ENCODE measurements at places on chromosomes 5 and 9.

- no peak for DNase-seq
These were observed 138.8 kb upstream of the NFIL3 start for GRCh38 chr9:91562416-91562815.

GRCh38 chr5:175866377-175866907 lies 4.9 kb upstream of the CPLX2 start:
- no peak for DNase-seq

DNA sequence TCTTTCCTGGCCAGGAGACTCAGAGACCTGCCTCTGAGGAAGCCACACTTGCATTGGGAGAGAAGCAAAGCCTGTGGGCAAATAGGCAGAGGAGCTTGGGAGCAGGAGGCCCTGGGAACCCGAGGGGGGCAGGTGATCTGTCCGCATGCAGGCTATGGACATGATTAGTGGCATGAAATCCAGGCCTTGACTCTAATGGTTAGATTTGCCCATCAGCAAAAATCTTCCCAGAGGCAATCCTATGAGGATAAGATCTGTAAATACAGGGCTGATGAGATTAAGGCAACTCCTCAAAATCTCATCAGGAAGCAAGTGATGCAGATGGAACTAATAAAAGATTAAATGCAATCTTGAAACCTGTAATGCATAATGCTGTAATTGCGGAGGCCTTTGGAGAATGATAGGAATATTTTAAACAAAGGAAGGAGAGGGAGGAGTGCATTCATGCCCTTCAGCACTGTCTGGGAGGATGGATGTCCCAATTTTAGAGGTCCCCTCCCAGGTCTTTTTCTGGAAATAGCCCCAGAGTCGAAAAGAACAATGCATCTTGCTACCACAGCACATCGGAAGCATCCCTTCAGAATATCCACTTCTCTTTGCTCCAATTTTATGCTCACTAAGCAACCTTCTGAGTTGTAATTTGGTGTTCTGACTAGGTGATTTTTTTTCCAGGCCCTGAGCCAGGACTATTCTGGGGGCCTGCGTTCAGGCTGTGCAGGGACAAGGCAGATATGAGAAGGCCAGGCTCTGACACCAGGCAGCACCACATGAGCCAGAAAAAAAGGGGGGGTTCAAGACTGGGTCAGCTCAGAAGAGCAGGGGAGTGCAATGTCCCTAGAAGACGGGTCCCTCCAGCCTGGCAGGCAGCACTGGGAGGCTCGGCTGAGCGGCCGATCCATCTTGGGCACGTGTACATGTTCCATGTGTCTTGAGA lies 66.5 kb downstream of the MED10 start:
- no peak for DNase-seq

DNA sequence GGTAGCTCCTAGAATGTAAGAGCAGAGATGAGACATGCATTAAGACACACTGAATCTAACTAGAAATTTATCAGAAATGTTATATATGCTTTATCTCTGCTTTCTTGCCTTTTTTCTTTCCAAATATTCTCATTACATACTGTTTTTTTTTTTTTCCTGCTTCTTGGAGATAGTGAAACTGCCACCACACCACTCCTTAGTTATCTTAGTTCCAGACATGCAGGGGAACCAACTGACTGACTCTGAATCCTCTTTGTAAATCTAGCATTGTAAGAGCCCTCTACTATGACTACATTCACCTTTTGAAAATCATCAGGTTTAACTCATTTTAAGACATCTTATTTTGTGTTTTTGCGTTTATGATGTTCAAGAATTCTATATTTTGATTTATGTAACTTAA lies 181.3 kb upstream of the ST8SIA4 start:
- no peak for DNase-seq

DNA sequence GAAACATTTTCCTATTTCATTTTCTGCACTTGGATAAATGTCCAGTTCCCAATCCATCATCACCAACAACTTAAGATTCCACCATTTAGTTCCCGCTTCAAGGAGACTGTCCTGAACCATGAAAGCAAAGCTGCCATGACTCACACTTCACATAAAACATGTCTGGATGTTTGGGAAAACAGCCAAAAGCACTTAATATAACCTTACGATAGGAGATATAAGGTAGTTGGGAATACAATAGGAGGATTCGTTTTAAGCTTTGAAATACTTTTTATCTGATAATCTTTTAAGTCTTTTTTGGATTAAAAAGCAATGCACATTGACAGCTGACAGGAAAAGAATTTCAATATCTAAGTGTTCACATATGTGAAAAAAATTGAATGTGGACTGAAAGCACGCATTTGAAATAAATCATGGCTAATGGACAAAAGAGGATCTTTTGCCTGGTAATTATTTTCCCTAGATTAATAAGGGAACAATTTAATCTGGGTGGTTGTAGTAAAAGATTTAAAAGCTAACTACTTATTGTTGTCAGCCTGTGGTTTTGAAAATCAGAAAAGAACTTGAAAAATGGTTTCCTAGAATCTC lies 17.3 kb upstream of the TGFBI start:
- no peak for DNase-seq

GRCh38 chr9:87602933-87603643 lies 105.4 kb downstream of the DAPK1 start:
- DNase-seq, result no peak

GRCh38 chr9:85291266-85291665 lies 450.5 kb downstream of the AGTPBP1 start:
- DNase-seq, result no peak

DNA sequence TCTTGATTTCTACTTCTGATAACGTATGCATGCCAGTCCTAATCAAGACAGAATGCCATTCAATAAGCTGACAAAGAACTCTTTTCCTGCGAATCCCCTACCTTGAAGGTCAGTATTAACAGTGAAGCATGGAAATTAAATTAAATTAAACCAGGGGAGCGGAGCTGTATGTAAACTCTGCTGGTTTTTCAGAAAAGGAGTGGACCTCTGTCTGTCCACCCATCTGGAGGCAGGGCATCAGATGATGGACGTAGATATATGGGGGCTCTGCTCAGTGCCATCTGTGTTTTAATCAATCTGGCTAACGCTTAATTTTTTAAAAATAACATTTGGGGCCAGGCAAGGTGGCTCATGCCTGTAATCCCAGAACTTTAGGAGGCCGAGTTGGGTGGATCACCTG lies 101.9 kb downstream of the ROR2 start:
- DNase-seq, result no peak

- DNase-seq, result no peak
These were observed 716.5 kb downstream of the MTRR start for GRCh38 chr5:8585230-8586018.

DNA sequence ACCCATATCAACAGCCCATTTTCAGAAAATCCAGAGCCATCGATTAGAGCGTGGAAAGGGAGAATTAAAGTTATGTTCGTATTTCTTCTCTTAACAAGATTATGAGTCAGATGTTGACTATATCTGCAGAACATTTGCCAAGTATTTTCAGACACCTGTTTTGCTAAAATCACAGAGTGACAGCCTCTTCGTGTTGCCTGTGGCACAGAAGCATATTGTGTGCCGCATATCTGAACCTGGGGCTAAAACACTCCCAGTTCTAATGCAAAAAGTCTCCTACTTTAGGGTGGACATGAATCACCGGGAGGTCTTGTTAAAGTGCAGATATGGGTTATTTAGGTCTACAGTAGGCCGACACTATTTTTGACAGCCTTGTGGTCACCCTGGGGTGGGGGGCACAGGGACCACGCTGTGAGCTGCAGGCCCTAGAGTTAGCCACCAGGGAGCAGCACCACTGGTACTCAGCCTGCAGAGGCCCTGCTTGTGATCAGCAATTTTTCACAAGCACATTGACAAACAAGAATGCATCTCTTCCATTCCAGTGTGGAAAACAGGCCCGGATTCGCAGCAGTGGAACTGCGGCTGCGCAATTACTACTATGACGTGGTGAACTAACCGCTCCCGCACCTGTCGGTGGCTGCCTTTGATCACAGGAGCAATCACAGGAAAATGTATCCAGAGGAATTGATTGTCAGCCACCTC lies 93.5 kb downstream of the SYK start:
- no peak for DNase-seq

- DNase-seq, result no peak
These were observed 13.9 kb downstream of the GTF3C5 start for GRCh38 chr9:133044661-133045060.

DNA sequence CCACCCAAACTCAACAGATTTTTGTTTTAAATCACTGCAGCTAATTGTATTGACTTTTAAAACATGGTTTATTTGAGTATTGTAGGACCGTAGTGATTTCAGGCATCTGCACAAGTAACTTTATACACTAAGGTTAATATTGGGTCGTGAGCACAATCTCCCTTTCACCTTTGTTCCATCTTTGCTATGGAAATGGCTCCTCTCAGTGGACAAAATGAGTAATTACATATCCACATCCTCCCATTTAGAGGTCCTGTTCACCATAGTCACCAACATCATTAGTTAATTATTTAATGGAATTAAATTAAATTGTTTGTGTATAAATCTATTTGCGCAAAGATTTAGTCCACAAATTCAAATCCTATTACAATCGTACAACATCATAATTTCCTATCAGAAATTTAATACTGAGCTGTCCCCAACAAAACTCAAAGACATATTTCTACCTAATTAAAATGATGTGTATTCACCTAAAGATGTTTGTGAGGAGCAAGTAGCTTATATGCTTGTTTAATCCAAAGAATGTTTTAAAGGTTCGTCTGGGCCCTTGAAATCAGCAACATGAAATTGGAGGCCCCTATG lies 173.0 kb upstream of the DAPK1 start:
- peak; percentile 16 for DNase-seq

DNA sequence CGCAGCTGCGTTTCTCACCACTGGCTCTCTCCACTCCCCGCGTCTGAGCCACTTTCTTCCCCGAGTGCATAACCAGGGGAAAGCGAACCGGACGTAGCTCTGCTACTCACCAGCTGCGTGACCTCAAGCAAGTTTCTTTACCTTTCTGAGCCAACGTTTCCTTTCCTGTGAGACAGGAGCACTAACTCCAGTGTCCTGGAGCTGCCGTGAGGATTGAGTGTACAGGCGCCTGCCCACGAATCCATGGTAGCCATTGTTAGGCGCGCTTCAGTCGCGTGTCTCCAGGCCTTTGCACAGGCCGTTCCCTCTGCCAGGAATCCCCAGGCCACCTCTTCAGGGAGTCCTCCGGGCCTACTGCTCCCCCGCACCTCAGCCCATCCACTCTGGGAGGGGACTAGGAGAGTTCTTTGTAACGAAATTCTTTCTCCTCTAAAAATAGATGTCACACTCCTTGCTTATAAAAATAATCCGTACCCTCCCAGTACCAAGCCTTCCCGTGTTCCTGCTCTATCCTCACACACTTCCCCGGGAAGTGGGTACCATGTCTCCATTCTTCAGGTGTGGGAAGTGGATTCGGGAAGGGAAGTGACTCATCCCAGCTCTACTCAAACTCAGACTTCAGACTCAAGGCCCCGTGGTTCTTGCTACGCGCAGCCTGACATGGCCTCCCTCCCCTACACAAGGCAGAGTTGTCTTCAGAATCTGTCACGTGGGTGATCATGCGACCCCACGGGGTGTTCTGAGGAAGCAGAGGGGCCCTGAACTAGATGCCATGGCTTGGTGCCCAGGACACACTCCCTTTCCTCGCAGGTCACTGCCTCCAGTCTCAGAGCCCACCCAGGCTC lies 16.1 kb upstream of the CRB2 start:
- no peak for DNase-seq

DNA sequence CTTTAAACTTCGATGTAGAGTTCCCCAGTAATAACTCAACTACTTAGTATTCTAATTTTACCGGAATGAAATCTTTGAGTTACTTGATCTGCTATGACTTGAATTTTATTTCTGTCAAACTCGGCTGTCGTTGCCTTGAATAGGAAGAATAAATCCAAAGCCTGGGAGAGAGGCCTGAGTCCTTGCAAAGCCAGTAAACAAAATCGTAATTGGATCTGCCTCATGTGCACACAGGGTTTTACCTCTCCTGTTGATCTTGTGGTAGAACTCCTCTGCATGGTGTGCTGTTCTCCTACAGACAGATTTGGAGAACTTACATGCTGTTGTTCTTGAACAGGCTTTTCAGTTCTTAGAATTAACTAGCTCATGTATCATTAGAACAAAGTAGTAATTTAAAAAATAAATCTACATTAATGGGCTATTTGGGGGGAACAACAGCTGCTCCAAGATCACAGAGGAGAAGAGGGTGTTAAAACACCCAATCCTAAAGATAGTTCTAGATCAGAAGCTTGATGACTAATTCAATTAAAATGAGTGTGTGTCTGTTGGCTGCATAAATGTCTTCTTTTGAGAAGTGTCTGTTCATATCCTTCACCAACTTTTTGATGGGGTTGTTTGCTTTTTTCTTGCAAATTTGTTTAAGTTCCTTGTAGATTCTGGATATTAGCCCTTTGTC lies 28.9 kb downstream of the HSPB3 start:
- DNase-seq, result no peak

- no peak for DNase-seq
These were observed 3.2 kb downstream of the GALNT10 start for GRCh38 chr5:154193701-154194121.

- no peak for DNase-seq
These were observed 433.4 kb downstream of the TMEM38B start for GRCh38 chr9:106127776-106128175.

GRCh38 chr5:168089201-168089887 lies 202.1 kb upstream of the WWC1 start:
- DNase-seq, result no peak

GRCh38 chr9:82600536-82601292 lies 462.2 kb downstream of the RASEF start:
- no peak for DNase-seq

DNA sequence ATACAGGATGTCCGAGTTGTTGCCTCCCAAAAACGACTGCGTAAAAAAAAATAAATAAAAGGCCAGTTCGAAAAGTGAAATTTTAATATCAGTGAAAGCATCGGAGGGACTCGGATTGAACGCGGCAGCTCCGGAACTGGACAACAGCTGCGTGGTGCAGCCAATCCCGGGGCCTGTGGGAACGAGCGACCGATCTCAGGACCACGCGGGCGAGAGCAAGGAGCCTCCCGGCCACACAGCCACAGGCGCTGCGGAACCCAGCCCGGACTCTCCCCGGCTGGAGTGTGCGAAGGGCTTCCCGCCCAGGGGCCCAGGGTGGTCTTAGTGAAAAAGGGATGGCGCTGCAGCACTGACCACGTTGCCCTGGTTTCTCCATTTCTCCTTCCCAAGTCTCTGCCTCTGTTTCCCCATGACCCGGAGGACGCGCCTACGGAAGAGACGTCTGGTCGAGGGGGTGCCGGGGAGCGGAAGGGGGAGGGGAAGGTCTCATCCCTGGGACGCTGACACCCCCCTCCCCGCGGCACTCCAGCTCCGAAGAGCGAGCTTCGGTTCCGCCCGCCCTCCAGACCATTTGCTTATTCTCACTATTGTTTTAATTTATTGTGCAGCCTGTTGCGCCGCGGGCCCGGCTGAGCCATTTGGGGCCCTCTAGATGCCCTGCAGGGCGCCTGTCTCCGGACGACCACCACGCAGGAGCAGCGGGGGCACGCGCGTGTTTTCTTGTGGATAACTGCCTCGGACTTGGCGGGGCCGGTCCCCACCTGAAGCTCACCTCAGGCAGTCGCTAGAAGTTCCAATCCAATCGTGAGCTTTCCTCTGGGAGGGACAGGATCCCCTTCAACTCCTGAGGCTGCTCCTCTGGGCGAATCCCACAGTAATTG lies 303.0 kb downstream of the PARP8 start:
- DNase-seq, result no peak

GRCh38 chr5:131277875-131278740 lies 14.3 kb downstream of the CDC42SE2 start:
- DNase-seq, result no peak

- DNase-seq, result no peak
These were observed 236.1 kb downstream of the ASTN2 start for GRCh38 chr9:117178596-117179375.

GRCh38 chr5:109034306-109034705 lies 286.6 kb downstream of the FER start:
- no peak for DNase-seq
